ENCODE measurements at places on chromosomes 1 and 21.

DNA sequence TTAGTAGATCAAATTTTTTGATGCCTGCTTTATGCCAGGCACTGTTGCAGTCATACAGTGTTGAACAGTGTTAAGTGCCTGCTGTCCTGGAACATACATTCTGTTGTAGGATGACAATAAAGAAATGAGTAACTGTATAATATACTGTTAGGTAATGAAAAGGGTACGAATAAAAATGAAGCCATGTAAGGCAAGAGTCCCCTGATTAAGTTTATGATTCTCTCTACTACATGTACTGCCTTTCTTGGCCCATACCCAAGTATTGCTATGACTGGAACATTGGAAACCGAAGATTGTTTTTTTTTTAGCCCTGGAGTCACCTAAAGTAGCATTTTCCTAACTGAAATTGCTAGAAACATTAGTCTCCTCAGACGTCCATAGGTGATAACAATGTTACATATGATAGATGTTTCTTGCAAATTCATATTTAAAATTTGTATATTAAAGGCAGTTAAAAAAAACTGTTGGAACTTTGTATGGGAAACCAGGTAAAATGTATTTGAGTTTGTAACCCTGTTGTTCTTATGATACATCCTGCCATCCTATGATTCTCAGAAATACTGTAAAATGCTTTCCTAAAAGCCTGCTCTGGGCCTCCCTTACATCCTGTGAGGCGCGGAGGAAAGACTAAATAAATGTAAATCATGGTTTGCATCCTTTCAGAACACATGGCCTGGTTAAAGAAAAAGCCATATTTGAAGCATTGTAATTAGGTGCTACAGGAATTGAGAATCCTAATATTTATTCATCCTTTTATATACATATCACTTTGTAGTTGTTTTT, 5.8 kb downstream of the ATP5PB start:
- no peak for DNase-seq

- DNase-seq = no peak
Measured at GRCh38 chr1:70586046-70586445, 175.0 kb downstream of the CTH start.

GRCh38 chr1:26404641-26405040, 6.0 kb upstream of the LIN28A start:
- no peak for DNase-seq

DNA sequence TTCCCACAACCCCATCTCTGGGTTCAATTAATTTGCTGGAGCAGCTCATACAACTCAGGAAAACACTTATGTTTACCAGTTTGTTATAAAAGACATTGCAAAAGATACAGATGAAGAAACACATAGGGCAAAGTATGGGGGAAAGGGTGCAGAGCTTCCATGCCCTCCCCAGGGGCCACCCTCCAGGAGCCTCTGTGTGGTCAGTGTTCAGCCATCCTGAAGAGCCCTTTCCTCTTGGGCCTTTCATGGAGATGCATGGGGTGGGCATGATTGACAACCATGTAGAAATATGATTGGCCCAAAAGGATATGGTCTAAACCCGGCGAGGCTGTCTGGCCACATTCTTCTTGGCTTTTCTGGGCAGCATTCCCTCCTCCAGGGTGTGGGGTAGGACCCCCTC, 56.8 kb upstream of the PDE9A start:
- no peak for DNase-seq

DNA sequence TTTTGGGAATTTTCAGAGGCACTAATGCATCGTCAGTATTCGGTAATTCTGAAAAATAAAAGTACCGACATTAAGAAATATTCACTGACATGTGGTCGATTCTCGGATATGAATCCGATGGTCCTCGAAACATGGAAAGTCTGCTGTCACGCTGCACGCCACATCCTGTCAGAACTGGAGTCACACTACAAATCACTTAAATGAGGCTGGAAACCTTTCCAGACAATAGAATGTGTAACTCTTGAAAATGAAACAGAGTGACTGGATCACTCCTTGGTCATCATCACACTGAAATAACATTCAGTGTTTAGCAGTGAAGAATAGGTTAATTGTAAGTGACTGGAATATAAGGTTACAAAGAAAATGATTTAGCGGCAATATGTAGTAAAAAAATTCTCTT, 620.1 kb upstream of the ADAMTS5 start:
- no peak for DNase-seq

GRCh38 chr1:164914208-164914607, 355.2 kb downstream of the PBX1 start:
- peak; percentile 5 for DNase-seq

DNA sequence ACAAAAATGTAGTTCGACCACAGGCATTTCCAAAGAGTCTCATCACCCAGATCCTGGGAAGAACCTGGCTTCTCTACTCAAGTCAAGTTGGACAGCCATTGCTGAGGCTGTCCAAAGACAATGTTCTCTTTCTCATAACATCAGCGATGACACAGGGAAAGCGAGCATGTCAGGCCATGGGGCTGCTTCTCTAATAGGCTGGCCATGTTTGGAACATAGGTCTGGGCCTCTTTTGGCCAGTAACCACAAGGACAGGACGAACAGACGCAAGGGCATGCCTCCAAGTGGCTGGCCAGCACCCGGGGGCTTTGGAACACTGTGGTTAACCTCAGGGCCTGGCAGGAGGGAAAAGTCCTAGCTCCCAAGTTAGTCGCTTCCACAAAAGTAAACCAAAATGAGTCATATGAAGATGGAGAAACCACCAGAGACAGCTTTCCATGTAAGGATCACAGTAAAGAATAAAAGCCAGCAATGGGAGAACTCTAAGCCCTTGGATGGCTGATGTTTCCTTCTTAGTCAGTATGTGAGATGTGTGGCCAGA, 80.6 kb upstream of the SLC44A3 start:
- DNase-seq = peak; percentile 77

DNA sequence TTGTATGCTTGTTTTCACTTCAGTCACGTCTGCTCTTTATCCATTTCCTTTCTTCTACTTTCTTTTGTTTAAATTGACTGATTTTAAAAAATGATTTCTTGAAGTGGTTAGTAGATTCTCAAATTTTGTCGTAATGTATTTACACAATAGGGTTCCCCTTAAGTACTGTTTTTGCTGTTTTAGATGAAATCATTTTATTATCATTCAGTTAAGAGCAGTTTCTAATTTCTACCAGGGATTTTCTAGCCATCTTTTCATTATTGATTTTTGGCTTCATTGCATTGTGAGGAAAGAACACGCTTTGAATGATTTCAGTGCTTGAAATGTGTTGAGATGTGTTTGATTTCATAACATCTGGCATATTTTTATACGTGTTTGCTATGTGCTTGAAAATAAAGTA, 27.0 kb downstream of the ST6GALNAC3 start:
- DNase-seq = no peak

DNA sequence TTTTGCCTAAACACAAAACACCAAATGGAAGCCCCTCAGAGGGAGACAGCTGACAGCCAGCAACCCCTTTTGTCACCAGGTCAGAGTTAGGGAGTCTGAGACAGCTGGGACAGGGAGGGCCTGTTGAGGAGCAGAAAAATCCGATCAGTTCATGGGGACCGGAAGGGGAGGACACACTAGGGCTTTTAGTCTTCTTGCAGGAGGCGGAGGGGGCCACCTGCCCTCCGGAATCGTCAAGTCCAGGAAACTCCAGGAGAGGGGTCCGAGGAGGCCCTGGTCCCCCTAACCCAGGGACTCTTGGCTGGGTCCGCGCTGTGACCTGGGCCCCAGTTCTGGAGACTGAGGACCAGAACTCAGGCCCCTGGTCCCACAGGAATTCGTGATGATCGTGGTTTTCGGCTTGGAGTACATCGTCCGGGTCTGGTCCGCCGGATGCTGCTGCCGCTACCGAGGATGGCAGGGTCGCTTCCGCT, 34.2 kb downstream of the KCNQ4 start:
- no peak for DNase-seq

DNA sequence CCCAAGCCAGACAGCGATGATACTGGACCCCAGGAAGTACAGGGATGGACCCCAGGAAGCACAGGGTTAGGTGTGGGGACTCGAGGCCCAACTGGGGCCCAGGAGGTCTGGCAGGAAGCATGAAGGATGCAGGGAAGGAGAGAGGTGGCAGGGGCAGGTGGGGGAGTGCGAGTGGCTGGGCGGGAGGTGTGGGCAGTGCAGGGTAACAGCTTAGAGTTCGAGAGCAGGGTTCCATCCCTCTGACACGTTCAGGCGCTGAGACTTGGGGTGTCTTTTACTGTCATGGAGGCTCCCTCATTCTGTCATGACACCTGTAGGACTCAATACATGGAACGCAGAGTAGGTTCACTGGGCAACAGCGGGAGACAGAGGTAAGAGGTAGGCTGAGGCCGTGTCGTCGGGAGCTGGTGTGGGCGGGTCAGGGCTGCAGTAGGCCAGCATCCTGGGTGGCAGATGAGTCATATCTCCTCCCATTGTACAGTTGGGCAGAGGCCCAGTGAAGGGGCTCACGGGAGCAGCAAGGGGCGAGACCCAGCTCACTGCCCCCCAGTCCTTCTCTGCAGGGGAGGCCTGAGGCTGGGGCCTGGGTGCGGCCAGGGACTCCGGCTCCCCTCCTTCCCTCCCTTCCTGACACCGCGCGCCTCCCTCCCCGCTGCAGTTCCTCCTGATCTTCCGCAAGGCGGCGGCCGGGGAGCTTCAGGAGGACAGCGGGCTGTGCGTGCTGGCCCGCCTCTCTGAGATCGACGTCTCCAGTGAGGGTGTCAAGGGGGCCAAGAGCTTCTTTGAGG, 11.6 kb upstream of the CTRC start:
- no peak for DNase-seq

GRCh38 chr1:94623560-94624148, 82.1 kb upstream of the F3 start:
- no peak for DNase-seq

GRCh38 chr1:205137901-205138300, 16.1 kb upstream of the RBBP5 start:
- no peak for DNase-seq

DNA sequence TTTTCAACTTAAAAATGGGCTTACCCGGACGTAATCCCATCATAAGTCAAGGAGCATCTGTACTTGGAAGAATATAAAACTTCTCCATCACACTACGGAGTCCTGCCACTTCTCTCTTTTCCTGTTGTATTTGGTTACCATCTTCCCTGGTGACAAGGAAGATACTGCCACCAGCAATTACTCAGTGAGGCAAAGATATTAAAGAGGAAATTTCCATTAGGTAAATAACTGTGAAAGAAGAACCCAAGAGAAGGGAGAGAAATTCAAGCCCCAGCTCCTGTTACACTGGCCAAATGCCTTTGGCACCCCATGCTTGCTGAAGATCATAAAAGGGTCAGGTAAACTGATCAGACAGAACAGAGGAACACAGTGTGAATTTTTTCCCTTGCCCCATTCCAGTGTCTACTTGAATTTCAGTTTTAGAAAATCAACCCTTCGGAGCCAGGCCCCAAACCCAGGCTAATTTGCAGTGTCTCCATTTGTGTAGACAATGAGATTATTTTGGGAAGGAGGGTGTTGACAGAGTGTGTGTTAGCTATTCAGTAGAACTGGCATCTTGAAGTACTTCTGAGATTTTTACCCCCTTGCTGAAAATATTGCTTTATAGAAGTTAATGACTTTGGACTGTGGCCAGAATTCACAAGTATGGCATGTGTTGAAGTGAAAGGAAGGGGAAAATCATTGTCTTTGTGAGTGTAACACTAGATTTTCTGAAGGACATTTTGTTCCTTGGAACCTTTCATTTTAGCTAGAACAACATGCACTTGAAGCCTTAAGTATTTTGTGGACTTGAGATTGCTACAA, 167.1 kb downstream of the DHRS3 start:
- DNase-seq = no peak

GRCh38 chr21:44785620-44786335, 15.8 kb downstream of the UBE2G2 start:
- no peak for DNase-seq

GRCh38 chr21:45478115-45478801, 64.0 kb downstream of the SLC19A1 start:
- DNase-seq = no peak

GRCh38 chr1:22289307-22289995, 146.6 kb upstream of the WNT4 start:
- no peak for DNase-seq

- no peak for DNase-seq
Measured at GRCh38 chr1:844472-845026, 79.2 kb upstream of the SAMD11 start.

GRCh38 chr21:35652872-35653271, 407.5 kb downstream of the SETD4 start:
- DNase-seq = no peak

GRCh38 chr1:236451796-236452373, 57.8 kb downstream of the EDARADD start:
- no peak for DNase-seq

DNA sequence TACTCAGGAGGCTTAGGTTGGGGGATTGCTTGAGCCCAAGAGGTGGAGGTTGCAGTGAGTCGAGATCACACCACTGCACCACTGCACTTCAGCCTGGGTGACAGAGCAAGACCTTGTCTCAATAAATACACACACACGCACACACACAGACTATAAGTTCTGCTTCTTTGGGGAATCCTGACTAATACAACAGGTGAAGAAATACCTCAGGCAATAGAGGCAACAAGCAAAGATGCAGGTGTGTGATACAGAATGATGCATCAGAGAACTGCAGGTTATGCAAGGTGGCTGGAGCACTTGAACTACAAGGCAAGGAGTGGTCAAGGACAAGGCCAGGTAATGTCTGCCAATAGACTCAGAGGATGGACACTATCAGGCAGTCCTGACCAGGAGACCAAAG, 117.6 kb upstream of the ZNF678 start:
- DNase-seq = no peak

DNA sequence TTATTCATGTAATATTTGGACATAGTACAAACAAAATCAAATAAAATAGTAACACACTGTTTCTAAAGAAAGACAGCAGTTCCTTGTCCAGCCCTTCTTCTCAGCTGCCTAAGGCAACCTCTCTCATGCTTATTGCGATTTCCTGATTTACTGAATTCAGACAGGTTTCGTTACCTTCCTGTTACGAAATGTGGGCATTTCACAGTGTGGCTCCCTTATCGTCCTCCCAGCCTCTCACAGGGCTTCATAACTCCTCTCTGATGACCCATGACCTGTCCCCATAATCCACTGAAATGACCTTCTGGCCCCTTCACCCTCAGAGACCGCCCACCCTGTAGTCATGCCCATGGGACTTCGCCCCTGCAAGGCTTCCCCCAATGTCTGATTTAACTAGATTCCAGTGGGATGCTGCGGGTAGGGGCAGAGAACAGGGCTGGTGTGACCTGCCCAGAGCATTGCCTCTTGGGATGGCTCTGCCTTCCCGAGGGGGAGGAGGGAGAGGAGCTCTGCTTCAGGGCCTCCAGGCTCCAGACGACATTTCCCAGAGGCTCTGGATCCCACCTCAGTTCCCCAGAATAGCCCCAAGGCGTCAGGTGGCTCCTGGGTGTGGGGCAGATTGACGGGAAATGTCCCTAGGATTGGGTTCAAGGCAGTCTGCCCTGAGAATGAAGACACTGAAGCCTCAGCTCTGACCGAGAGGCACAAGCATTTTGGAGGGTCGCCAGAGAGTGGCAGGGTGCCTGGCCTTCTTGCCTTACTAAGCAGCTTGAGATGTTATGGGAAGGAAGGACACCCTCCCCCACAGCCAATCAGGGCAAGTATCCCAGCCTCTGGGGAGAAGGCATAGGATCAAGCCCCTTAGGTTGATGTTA, 20.6 kb downstream of the PADI2 start:
- no peak for DNase-seq
